GM06990 (cell line): ENCODE measurements at places on chromosomes 6 and 20.

DNA sequence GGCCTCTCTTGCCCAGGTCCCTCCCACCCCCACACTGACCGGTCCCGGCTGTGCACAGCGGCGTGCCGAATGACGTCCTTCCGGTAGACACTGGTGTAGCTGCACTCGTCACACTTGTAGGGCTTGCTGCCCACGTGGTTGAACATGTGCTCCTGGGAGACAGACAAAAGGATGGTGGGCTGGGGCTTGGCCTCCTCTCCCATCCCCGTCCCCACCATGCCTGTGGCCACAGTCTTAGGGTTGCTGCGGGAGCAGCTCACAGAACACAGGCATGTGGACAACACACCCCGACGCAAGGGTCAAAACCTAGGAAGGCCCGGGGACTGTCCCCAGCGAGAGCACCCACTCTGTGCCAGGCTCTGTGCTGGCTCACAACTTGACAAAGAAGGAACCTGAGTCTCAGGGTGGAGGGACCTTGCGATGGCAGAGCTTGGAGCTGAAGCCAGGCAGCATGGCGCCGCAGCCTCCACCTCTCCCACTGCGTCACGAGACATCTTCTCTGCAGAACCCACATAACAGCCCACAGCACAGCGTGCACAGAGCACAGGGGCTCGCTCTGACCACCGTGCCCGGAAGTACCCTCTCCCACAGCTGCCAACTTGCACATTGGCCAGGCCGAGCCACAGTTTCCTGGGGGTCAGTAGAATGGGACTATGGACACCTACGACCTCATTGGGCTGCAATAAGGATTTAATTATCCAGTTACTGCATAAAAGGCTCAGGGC is 9.8 kb downstream of the ZNF335 start:
- DNase-seq: no peak

DNA sequence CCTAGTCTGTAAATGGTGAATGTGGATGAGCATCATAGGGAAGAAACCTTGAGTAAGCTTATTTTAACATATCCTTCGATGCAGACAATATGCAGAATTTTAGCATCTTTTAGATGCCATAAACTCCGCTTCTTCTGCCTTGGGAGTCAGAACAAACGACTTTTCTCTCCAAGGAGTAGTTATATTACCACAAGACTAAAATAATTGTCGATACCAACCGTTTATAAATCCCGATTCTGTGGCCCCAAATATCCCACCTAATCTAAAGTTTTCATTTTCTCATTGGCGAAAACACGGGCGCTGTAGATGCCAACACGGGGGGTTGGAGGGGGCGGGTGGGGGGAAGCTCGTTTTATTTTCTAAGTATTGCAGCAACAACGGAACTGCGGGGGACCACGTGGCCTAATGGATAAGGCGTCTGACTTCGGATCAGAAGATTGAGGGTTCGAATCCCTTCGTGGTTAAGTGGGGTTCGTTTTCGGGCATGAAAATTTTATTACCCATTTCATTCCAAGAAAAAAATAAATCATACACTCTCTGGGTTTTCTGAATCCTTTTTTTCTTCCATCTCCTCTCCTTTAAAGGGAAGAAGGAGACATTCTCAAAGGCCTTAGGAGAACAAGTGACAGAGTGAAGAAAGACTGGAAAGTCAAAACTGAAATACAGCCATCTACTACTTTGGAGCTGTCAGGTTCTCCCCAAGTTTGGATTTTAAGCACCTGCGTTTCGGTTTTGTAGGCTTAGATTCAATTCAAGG is 65.5 kb upstream of the BTN3A2 start:
- DNase-seq: no peak

- no peak for DNase-seq
Measured at GRCh38 chr20:3970016-3970415, 45.3 kb downstream of the RNF24 start.

GRCh38 chr6:118768904-118769325 is 117.5 kb upstream of the CEP85L start:
- DNase-seq: no peak
